ENCODE measurements at places on chromosomes 5 and 9. TPM values are rescaled to one million over a fixed set of nuclear protein-coding genes. Genes with fewer than 3 reads are reported as not detected.

The PIP5K1B gene
- 7.6 TPM for total RNA-seq

The PLAC8L1 gene
- 0.69 TPM for total RNA-seq

The GABRG2 gene
- total RNA-seq = 68.0 TPM

The ENTPD8 gene
- total RNA-seq = not detected

The PGM5 gene
- total RNA-seq = 3.2 TPM

The NMUR2 gene
- total RNA-seq = not detected

The F2RL1 gene
- 3.0 TPM for total RNA-seq

The C1QTNF3 gene
- 16.1 TPM for total RNA-seq

The ST8SIA4 gene
- 76.1 TPM for total RNA-seq

The NIM1K gene
- 12.7 TPM for total RNA-seq

The EFNA5 gene
- total RNA-seq = 22.6 TPM

The FOXD4L6 gene
- total RNA-seq = 0.46 TPM

The SPINK13 gene
- not detected for total RNA-seq

The CMYA5 gene
- total RNA-seq = 1.8 TPM

The PCDHAC1 gene
- 42.7 TPM for total RNA-seq

The SLC36A2 gene
- not detected for total RNA-seq

Measured in diencephalon (tissue), 1 donor.